ENCODE measurements at places on chromosomes 2 and 18.

- peak; percentile 9 for DNase-seq
Observed at GRCh38 chr2:63614448-63614968, 25.7 kb downstream of the MDH1 start.

DNA sequence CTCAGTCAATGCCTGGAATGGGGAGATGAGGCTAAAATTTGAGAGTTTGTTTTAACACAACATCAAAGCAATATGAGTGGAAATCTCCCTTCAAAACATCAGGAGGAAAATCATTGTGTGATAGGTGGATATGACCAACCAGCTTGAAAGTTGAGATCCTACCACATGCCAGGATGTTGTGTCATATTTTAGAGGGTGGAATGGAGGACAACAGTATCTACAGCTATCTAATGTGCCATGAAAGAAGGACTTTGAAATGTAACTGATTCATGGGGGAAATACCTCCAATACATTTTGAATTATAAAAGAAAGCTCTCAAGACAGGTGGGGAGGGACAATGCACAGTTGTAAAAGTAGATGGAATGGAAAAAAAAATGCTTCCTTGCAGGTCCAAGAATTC lies 87.8 kb downstream of the SP100 start:
- no peak for DNase-seq

DNA sequence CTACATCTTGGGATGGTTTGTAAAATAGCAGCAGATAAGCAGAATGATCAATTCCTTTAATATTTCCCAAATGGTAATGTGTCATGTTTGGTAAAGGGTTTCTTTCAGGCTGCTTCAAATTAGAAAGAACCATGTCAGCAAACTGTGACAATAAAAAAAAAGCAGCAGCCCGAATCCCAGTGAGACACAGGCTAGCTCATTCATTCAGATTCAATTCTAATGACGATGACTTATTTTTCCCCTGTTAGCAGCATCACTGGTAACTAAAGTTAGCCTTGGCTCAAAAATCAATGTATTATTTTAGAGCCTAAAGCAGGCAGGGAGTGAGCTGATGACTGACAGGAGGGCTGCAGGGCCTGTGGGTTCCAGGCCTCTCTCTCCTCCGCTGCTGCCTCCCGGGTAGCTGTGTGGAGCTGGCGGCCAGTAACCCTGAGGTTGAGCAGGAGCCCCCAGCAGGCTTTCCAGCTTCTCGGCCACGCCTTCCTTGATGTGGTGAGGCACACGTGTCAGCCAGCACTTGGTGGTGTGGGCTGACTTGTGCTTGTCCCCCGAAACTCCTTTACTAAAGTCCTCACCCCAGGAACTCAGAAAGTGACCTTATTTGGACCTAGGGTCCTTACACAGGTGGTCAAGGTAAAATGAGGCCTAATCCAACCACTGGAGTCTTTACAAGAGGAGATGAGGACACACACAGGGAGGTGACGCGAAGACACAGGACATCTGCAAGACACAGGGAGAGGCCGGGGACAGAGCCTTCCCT lies 120.5 kb upstream of the HS6ST1 start:
- no peak for DNase-seq

GRCh38 chr2:46737577-46737976 lies 178.0 kb downstream of the MCFD2 start:
- DNase-seq, result no peak

GRCh38 chr2:159441182-159441581 lies 154.7 kb upstream of the WDSUB1 start:
- no peak for DNase-seq

- no peak for DNase-seq
Observed at GRCh38 chr2:150572194-150572766, 84.8 kb upstream of the RND3 start.

DNA sequence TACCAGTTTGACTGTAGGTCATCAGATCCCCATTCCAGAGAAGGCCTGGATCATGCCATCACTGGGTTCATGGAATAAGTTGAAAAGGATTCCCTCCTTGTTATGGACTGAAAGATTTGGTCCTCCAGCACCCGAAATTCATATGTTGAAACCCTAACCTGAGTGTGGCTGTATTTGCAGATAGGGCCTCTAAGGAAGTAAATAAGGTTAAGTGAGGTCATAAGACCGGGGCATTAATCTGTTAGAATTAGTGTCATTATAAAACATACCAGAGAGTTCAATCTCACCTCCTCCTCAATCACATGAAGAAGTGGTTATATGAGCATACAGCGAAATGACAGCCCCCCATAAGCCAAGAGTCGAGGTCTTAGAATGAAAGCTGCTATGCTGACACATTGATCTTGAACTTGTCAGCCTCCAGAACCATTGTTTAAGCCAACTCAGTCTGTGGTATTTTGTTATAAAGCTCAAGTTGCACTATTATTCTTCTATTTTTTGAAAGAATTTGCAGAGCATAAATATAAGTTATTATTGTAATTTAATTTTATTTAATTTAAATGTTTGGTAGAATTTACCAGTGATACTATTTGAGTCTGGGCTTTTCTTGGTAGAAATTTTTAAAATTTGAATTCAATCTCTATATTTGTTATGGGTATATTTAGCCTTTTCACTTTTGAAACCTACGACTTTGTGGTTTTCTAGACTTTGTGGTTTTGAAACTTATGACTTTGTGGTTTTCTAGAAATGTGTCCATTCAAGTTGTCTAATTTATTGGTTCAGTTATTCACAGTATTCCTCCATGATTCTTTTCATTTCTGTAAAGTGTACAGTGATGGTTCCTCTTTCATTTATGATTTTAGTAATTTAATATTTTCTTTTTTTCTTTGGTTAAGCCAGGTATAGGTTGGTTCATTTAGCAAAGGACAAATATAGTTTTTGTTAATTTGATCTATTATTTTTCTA lies 1206.7 kb upstream of the CDH2 start:
- DNase-seq, result no peak

- peak; percentile 69 for DNase-seq
Observed at GRCh38 chr18:57943723-57944122, 100.3 kb upstream of the NEDD4L start.

- DNase-seq, result no peak
Observed at GRCh38 chr2:46537624-46538295, 58.4 kb downstream of the TMEM247 start.

GRCh38 chr18:34943587-34943986 lies 97.6 kb upstream of the MAPRE2 start:
- no peak for DNase-seq

DNA sequence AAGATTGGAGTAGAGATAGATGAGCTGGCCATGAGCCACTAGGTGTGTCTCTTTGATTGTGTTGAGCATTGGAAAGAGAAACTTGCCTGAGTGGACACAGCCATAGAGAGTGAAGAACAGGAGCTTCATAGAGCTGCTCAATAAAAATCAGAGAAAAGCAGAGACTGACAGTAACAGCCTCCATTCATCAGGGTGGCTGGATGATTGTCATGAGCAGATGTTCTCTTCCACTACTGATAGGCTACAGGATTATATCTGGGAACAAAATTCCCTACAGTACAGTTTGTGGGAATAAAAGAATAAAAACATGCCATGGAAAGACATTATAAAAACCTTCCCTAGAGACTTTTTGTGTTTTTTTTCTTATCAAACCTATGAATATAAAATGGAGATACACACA lies 404.8 kb upstream of the ACVR2A start:
- no peak for DNase-seq

GRCh38 chr18:69358212-69358895 lies 42.3 kb upstream of the DOK6 start:
- DNase-seq, result no peak

GRCh38 chr2:32810909-32811495 lies 135.8 kb upstream of the LTBP1 start:
- no peak for DNase-seq

DNA sequence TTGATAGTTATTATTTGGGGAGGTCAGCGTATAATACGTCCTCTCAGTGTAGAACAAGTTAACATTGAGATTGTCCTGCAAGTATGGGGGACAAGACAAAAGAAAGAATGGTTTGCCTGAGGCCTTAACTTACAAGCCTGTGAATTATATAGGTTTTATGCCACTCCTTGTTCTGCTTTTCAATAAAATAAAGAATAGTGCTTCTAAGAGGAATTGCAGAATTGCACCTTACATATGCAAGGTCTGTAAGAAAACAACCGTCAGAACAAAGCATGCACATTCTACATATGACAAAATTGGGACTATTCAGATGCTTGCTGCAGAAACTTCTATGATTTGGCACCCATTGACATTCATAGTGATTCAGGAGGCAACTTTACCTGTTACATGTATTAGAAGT lies 785.0 kb downstream of the NR4A2 start:
- no peak for DNase-seq

DNA sequence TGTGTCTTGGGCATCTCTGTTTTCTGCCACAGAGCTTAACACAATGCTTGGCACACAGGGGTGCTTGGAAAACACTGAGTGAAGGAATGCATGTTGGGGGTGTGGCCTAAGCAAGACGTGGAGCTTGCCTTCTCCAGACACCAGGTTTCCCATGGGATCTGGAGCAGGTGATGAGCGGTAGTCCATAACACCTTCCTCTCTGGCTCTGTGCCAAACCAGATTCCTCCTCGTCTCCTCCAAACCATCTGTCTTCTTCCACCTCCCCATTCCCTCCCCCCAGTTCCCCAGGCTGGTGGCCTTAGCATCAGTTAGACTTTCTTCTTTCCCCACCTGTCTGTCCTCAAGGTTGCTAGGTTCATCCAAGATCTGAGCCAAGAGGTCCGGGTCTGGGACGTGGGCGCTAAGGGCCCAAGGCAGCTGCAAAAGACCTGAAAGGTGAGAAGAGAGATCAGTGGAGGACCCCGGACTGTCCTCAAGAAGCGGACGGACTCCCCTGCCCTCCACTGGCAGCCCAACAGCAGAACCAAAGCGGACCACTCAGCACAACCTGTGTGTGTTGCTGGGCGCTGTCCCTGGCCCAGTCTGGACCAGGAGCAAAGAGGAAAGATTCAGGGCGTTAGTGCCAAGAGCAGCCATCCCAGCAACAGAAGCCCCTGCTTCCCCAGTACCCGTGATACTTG lies 1.2 kb upstream of the ITM2C start:
- DNase-seq, result no peak

DNA sequence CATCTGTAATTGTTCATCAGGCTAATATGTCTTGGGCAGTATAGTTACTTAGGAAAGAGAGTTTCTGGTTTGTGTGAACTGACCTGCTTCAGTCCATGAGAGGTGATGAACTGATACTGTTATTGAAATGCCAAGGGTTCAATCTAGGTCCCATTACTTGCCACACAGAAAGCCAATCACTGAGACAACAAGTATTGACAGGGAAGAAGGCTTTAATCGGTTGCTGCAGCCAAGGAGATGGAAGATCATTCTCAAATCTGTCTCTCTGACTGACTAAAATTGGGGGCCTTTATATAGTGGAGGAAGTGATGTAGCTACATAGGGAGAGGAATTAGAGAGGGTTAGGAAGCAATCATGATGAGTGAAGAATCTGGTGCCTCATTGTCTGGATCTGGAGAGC lies 19.9 kb upstream of the FAM98A start:
- no peak for DNase-seq

DNA sequence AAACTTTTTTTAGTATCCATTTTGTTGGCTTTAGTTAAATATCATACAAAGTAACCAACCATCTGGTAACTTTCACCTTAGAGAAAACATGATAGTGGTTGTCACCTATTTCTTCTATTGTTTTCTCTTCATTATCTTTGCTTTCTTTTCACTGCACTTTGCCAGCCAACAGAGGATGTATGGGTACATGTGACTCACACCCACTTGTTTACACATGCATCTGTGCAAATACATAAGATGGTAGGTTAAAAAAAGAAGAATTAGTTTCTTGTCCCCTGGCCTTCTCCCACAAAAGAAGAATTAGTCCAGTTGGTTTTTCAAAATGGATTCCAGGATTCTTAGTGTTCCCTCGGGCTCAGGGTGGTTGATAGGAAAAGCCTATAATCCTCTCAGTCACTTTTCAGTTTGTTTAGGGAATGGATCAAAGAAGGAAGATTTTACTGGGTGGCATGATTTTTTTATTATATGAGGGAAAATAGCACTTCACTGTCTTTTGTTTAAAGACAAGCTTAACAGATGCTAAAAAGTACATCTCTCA lies 46.6 kb downstream of the CDK15 start:
- no peak for DNase-seq

DNA sequence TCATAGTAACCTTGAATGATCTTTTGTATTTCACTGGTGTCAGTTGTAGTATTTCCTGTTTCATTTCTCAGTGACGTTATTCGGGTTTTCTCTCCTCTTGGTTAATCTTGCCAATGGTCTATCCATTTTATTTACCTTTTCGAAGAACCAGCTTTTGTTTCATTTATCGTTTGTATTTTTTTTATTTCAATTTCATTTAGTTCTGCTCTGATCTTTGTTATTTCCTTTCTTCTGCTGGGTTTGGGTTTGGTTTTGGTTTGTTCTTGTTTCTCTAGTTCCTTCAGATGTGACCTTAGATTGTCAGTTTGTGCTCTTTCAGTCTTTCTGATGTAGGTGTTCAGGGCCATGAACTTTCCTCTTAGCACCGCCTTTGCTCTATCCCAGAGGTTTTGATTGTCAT lies 36.7 kb downstream of the SP140 start:
- DNase-seq, result no peak

GRCh38 chr2:232563580-232563979 lies 13.1 kb downstream of the EIF4E2 start:
- no peak for DNase-seq

- DNase-seq, result peak; percentile 59
Observed at GRCh38 chr2:86518481-86518880, 44.8 kb downstream of the CHMP3 start.

GRCh38 chr2:16727256-16727655 lies 61.6 kb upstream of the CYRIA start:
- peak; percentile 19 for DNase-seq

DNA sequence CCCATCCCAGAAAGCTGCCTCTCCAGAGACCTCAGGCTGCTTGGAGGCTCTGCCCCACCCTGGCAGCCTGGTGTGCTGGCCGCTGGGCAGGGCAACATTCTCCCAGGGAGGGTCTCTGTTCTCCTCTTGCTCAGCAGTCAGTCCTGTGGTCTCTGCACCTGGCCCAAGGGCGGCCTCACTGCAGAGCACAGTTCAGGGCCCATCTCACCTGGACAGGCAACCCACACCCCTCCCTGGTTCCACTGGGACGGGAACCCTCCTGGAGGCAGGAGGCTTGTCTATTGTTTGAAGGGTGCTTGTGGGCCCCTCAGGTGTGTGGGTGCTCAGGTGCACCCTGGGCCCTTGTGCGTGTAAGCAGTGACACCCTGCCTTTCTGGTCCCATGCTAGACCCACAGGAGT lies 67.2 kb upstream of the OTOS start:
- DNase-seq, result no peak

GRCh38 chr2:24970483-24971285 lies 1.1 kb downstream of the DNAJC27 start:
- peak; percentile 52 for DNase-seq

DNA sequence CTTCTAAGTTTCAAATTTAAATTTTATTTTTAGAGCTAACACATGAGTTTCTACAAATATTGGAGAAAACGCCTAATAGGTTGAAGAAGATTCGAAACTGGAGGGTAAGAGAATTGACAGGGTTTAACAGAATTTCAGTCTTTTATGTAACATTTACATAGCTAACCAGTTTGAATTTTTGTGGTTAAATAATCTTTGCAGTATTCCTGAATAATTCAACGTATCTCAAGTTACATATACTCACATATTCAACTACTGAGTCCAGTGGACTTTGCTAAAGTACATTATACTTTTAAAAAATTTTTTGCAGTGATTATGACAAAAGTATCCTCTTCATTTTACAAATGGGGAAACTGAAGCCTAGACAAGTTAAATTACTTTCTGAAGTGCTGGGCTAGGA lies 34.0 kb downstream of the CCNT2 start:
- no peak for DNase-seq
